Amygdala (tissue), 56 donors: ENCODE measurements at places on chromosomes 16 and 17.
A peak's percentile ranks its signal among the peaks of the same experiment; 100 is the strongest.

- no peak for DNase-seq
Measured at GRCh38 chr17:78232859-78233173, 1.4 kb downstream of the TMEM235 start.

DNA sequence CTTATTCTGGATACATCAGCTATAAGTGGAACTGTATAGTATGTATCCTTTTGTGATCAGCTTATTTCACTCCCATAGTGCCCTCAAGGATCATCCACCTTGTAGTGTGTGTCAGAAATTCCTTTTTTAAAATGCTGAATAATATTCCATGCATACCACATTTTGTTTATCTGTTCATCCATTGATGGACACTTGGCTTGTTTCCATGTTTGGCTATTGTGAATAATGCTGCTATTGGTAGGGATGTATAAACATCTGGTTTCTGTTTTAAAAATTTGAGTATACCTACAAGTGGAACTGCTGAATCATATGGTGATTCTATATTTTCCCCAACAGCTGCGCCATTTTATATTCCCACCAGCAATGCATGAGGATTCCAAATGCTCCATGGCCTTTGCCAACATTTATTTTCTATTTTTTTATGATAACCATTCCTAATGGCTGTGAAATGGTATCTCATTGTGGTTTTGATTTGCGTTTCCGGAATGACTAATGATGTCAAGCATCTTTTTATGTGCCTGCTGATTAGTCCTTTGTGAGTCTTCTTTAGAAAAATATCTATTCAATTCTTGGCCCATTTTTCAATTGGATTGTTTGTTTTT, 11.6 kb downstream of the RCVRN start:
- DNase-seq = no peak

GRCh38 chr16:77905374-77905920, 116.9 kb upstream of the CLEC3A start:
- DNase-seq = no peak

GRCh38 chr16:62712566-62712965, 676.3 kb upstream of the CDH8 start:
- no peak for DNase-seq

- DNase-seq = no peak
Measured at GRCh38 chr17:61474934-61475333, 22.7 kb downstream of the TBX4 start.

GRCh38 chr17:80876950-80877728, 114.5 kb upstream of the CHMP6 start:
- DNase-seq = no peak

- DNase-seq = no peak
Measured at GRCh38 chr16:566475-567372, at the start of gene NHLRC4. TSS of gene NHLRC4 (plus strand) at chr16:567005. CDS start at chr16:568048, 1,043 bp downstream.

DNA sequence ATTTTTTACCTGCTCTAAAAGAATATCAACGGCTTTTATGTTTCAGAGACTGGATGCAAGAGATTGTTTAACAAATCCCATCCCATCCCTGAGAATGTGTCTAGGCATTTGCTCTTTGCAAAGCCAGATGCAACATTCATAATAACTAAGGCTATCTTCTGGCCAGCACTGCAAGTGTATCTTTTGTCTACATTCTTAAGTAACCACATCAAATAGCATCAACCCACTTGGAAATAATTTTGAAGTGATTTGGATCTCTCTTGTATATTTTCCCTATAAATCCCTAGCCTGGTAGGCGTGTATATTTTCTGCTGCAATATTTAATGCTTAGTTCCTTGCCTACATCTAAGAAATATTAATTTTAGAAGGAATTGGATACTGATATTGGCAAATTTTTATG, 64.3 kb downstream of the PIGL start:
- no peak for DNase-seq

DNA sequence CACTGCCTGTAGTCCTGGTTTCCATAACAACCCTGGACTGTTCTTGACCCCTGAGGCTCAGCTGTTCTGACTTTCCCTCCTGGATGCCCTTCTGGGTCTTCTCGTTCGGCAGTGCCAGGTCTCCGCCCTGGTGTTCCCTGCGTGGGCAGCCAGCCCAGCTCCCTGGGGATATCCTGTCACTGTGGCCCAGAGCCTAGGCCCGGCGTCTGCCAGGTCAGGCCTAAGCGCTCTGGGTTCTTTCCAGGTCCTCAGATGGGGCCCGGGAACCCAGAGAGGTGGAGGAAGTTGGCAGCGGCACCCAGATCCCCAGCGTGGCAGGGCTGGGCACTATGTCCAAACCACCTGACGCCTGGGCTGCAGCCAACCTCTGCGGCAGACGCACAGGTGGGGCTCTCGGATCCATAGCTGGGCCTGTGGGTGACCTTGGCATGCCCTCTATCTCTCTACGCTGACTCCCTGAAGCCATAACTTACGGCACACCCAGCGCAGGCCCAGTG, 12.5 kb upstream of the ATP2A3 start:
- no peak for DNase-seq

- no peak for DNase-seq
Measured at GRCh38 chr17:46821482-46822387, 3.2 kb upstream of the WNT3 start.

- DNase-seq = peak; percentile 42
Measured at GRCh38 chr17:82300707-82301270, 16.6 kb downstream of the CD7 start.

GRCh38 chr16:11333010-11333409, 12.2 kb upstream of the RMI2 start:
- DNase-seq = no peak

- no peak for DNase-seq
Measured at GRCh38 chr17:40472733-40473452, 28.5 kb downstream of the TNS4 start.

DNA sequence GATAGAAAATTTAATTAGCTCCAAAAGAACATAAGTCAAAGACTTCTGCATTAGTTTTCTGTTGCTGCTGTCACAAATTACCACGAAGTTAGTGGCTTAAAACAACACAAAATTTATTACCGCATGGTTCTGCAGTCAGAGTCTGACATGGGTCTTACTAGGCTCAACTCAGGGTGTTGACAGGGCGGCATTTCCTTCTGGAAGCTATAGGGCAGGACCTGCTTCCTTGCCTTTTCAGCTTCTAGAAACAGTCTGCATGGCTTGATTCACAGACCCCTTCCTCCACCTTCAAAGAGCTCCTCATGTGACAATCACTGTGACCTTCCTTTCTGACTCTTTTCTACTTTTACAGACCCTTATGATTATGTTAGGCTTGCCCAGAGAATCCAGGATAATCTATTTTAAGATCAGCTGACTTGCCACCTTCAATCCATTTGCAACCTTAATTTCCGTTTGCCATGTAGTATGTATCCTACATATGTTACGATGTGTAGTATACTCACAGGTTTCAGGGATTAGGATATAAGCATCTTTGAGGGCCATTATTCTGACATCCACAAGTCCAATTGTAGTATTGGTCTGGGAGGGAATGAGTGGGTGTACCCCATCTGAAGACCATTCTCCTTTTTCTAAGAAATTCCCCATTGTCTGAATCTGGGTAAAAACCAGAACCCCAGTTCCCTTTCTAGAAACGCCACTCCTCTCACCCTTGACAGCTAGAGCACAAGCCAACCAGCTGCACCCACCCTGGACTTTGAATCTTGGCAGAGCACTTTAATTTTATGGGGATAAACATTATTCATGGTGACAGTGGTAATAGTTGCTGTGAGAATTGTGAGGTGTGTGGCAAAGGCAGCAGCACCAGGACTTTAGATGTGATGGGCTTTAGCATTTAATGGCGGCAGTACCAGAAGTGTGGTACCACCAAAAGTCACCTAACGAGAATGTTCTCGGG, 265.5 kb downstream of the KCNJ2 start:
- DNase-seq = no peak

DNA sequence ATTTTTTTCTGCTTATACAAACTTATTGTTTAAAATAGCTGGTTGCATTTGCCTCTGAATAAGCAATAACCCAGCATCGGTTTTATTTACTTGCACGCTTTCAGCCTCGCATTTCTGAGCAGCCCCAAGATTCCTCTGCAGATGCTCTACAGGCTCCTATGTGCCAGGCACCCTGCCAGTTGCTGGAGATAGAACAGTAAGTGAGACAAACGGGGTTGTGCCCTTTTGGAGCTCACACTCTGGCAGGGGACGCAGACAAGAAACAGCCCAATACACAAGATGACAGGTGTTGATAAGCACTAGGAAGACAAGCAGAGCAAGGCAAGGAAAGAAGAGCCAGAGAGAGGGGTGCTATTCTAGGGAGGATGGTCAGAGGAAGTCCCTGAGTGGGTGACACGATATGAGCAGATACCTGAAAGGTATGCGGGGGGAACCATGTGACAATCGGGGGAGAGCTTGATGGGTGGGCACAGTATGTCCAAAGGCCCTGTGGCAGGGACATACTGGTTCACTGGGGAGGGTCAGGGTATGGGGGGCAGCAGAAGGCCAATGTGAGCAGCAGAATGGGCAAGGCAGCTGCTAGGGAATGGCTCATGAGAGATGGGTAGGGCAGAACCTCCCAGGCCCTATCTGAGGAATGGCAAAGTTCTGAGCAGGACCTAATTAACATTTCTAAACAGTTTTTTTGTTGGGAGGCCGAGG, 18.7 kb upstream of the ADORA2B start:
- no peak for DNase-seq

- no peak for DNase-seq
Measured at GRCh38 chr17:40483679-40484078, 17.7 kb downstream of the TNS4 start.

DNA sequence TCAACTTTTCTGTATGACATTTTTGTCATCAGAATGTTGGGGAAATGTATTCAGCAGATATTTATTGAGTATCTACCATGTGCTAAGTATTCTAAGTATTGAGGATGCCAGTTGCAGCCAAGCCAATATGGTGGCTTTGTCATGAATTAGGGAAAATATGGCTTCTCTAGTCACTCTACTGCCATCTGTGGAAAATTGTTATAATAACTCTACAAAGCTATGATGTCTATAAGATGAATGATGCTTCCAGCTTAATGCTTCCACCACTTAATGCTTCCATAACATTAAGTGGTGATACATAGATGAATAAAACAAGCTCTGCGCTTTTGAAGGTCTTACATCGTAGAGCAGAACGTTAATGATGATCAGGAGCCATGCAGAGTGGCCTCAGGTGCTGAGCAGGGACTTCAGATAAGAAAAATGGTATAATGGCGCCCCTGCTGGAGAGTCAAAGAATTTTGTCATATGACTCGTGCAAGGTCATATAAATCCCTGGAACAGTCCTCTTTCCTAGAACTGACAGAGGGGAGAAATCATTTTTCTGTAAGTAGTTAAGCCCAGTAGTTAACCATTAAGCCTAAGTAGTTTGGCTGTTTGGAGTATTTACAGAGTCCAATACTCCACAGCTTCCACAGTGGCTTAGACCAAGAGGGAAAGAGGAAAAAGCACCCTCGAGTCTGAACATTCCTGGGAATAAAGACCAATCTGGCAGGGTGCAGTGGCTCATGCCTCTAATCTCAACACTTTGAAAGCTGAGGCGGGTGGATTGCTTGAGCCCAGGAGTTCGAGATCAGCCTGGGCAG, 2.7 kb upstream of the TMIGD1 start:
- DNase-seq = no peak

DNA sequence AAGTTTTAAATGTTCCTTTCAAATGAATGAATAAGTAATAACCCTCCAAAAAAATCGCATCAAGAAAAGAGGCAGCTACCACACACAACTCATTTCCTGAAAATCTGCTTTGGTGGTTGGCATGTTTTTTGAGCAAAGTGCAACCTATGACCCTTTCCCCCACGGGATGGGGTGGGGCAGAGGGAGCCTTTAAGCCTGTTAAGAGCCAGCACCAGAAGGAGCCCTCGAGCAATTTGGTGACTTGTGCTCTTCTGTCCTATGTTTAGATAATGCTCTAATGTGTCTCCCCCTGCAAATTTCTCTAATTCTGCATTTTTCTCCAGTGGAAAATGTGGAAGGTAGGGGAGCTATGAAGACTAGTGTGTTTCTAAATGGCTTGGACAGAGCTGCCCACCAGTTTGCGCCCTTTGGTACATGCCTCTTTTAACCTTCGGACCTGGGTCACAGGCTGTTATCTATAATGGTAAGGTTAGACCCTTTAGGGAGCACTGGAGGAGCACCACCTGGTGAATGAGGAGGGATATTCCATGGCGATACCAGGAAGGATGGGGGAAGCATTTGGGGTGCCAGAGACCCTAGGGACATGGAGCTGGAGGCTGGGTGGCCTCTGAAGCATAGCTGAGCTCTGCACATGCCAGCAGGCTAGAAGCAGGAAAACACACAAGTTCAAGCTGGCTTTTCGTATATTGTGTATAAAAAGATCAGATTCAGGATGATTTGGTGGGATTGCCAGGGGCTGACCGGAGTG, 1.6 kb downstream of the PYCARD start:
- DNase-seq = no peak

- no peak for DNase-seq
Measured at GRCh38 chr17:2239882-2240430, 63.6 kb downstream of the SMG6 start.

- DNase-seq = no peak
Measured at GRCh38 chr16:7731141-7731540, 398.5 kb downstream of the RBFOX1 start.

DNA sequence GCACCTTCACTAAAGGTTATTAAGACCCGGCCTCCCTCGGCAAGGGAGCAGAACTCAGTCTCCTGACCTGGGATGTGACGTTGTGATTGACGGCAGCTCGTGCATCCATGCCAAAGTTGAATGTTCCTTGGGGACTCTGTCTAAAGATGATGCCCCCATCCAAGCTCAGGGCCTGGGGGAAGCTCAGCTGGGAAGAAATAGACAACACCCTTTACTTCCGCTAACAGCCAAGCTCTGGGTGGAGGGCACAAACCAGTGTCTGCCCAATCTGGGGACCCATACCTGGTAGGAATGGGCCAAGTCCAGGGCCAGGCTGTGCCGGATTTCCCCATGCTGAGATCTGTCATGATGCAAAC, 95.4 kb downstream of the RMI2 start:
- DNase-seq = no peak

- DNase-seq = no peak
Measured at GRCh38 chr16:769184-769784, 8.8 kb downstream of the MSLN start.

- peak; percentile 60 for DNase-seq
Measured at GRCh38 chr17:70622368-70623260, 453.3 kb downstream of the KCNJ2 start.

DNA sequence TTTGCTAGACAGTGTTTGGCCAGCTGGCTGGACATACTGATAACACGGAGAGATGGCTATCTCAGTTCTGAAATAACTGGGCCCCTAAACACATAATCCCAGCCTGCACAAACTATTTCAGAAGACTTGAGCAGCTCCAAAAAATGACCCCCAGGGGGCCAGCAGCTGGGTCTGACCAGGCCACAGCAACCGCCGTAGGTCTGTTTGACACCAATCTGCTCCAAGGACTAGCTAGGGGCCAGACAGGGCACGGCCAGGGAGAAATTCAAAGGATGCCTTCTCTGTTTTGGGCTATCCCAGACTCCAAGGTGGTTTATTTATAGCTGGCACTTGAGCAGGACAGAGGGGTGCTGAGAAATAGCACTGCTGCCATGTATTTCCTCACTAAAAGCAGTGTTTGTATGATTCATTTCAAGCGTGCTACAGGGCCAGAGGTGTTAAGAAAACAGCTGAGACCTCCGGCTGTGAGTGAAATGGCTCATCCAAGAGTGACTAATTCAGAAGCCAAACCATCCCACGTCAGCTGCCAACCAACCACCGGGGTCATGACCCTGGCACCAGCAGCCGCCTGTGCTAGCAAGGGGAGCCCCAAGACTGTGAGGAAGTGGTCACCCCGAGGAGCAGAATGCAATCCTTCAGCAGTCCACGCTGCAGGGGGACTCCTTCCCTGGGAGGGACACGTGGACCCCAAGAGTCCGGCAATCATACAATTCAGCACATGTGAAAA, 5.7 kb downstream of the GGA2 start:
- DNase-seq = no peak

GRCh38 chr17:1880851-1881630, 51.2 kb downstream of the RPA1 start:
- peak; percentile 25 for DNase-seq
